ENCODE measurements at places on chromosomes 1 and 21.

DNA sequence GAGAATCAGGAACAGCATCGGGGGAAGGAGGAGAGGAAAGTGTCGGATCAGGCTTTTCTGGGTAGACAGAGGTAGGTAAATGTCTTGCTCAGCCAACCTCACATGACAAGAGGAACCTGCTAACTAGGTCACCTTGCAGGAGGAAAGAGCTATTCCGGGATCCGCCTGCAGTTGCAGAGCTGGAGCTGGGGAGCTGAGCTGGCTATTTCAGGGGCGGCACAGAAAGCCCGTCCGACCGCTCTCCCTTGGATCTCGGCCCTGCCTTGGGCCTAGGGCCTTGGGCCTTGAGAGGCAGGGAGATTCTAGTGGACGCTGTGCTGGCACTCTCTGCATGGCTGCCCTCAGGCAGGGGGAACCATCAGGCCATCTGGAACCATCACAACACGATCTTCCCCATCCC is 56.5 kb upstream of the CTPS1 start:
- DNase-seq, result no peak

DNA sequence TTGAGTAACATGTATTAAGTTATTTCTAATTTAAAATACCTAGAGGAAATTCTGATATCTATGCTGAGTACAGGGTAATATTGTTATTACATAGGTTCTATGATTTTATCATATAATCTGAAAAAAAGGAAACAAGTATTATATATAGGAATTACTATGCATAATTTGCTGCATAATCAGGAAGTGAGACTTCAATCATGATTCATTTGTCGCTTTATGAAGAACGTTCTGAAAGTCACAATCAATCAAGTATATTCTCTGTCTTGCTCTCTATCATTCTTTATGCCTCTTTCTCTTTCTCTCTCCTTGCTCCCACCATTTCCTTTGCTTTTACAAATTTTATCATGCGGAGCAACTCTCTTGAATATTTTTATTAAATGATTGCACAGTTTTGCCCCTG is 1130.3 kb downstream of the PLA2G4A start:
- DNase-seq, result no peak

- no peak for DNase-seq
Measured at GRCh38 chr1:96427616-96428015, 294.0 kb upstream of the PTBP2 start.

GRCh38 chr1:116586741-116587143 is 15.9 kb upstream of the CD58 start:
- DNase-seq, result no peak

DNA sequence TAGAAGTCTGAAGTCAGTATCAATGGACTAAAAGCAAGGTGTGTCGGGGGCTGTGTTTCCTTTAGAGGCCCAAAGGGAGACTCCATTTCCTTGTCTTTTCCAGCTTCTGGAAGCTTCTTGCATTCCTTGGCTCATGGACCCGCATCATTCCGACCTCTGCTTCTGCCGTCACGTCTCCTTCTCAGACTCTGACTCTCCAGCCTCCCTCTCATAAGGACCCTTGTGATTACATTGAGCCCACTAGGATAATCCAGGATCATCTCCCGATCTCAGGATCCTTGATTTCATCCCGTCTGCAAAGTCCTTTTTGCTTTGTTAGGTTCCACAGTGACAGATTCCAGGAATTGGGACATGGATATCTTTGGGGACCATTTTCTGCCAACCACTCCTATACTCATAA is 265.8 kb upstream of the CSF3R start:
- DNase-seq, result no peak

DNA sequence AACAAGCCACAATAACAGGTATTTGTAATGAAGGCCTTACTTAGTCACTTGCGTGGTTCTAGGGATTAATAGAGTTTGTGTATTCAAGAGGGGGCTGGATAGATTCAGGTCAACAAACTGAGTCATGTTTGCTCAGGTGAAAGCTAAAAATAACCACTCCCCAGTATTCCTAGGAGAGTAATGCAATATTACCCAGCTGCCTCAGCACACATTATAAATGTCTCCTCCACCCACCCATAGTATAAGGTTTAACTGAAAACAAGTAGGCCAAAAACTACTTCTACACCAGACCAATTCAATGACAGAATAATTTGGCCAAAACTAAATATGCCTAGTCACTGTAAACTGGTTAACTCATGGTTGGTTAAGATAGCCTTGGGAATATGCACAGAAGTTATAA is 34.4 kb downstream of the WLS start:
- DNase-seq, result no peak

- peak; percentile 27 for DNase-seq
Measured at GRCh38 chr21:30340714-30341573, 3.5 kb upstream of the KRTAP27-1 start.

DNA sequence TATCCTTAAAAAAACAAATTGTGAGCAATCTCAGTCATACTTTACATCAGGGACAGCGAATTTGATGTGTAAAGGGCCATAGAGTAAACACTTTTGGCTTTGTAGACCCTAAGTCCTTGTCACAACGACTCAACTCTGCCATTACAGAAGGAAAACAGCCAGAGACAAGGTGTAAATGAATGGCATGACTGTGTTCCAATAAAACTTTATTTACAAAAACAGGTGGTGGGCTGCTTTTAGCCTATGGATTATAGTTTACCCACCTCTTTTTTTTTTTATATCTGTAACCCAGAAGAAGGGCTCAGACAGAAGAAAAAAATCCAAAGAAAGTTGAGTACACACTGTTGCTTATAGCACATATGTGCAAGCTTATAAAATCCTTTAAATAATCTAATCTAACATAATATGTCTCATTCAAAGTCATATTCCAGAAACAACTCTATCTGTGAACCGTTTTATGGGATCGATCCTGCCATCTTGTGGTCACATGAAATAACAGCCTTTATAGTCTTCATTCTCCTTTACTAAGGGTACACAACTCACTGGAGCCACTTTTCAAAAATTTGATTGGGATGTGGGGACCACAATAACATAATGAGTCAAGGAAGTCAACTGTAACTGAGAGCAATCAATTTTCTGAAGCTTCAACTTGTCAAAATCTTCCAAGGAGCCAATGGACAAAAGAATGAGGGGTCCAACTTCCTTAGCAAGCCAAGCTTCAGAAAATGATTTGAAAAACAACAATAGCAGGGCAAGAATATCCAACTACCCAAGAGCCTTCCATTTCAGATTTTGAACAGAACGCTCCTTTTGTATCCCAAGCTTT is 142.2 kb upstream of the KRTAP19-8 start:
- DNase-seq, result peak; percentile 59

DNA sequence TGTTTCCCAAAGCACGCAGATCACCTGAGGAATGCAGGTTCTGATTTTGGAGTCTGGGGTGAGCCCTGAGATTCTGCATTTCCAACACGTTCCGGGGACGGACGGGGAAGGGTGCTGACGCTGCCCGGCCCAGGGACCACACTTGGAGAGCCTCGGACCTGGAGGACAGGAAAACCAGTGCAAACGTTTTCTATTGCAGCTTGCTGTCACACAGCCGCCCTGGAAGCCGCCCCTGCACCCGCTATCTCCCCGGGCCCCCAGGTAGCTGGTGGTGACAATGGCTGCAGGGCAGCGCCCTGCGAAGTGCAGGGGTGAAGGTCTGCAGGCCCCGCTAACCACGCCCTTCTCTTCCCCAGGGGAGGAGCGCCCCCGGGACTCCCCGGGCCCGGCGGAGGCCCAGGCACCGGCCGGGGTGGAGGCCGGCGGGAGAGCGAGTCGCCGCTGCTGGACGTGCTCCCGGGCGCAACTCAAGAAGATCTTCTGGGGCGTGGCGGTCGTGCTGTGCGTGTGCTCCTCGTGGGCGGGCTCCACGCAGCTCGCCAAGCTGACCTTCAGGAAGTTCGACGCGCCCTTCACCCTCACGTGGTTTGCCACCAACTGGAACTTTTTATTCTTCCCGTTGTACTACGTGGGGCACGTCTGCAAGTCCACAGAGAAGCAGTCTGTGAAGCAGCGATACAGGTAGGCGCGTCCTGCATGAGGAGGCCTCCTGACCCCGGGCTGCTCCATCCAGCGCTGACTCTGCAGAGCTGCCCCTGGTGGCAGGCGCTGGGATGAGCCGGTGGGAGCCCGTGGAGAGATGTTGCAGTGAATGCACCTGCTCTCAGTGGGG is 142.0 kb upstream of the COA6 start:
- no peak for DNase-seq

DNA sequence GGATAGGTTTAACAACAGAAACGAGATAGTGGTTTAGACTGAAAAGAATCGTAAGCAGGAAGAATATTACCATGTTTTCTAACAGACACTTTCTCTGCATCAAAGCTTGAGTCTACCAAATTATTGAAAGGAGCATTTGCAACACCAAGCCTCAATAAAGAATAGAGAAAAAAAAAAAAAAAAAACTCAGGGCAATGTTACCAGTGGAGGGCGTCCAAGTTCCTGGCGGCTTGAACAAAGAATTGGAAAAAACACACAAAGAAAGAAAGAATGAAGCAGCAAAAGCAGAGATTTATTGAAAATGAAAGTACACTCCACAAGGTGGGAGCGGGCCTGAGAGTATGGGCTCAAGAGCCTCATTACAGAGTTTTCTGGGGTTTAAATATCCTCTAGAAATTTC is 686.5 kb upstream of the ADGRL2 start:
- DNase-seq, result no peak

- DNase-seq, result no peak
Measured at GRCh38 chr1:51070011-51070410, 32.0 kb upstream of the C1orf185 start.

- peak; percentile 22 for DNase-seq
Measured at GRCh38 chr1:31587720-31588423, 11.6 kb downstream of the TINAGL1 start.

DNA sequence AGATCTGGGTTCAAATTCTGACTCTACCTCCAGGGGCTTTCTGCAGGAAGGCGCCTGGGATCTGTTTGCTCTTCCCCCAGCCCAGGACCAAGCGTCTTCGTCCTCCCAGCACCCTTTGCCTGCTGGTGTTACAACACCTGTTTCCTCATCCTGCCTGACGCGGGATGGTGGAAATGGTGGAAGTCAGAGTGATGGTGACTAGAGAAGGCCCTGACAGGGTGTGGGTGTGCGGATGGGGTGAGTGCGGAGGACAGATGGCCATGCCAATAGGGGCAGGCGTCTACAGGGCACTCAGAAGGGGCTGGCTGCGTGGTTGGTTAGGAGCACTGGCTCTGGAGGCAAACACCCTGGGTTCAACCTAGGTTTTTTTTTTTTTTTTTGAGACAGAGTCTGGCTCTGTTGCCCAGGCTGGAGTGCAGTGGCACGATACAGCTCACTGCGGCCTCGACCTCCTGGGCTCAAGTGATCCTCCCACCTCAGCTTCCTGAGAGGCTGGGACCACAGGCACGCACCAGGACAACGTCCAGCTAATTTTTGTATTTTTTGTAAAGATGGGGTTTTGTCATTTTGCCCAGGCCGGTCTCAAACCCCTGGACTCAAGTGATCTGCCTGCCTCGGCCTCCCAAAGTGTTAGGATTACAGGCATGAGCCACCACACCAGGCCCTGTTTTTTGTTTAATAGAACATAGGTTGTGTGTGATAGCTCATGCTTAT is 1.5 kb downstream of the THEMIS2 start:
- DNase-seq, result peak; percentile 32

- no peak for DNase-seq
Measured at GRCh38 chr1:52203935-52204625, 62.2 kb downstream of the ZFYVE9 start.

DNA sequence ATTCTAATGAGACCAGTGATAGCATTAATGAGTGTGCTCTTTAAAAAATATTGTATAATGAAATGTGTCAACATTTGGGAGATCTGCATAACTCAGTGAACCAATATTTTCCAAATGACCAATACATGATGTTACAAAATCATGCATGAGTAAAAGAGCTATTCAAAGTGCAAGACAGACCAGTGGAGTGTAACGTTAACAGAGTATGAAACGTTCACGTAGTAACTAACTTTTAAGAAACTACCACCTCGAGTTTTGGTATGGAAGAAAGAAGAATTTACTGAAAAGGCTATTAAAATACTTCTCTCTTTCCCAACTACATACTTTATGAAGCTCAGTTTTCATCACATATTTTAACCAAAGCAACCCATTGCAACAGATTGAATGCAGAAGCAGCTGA is 9.6 kb upstream of the SLC6A9 start:
- DNase-seq, result no peak

DNA sequence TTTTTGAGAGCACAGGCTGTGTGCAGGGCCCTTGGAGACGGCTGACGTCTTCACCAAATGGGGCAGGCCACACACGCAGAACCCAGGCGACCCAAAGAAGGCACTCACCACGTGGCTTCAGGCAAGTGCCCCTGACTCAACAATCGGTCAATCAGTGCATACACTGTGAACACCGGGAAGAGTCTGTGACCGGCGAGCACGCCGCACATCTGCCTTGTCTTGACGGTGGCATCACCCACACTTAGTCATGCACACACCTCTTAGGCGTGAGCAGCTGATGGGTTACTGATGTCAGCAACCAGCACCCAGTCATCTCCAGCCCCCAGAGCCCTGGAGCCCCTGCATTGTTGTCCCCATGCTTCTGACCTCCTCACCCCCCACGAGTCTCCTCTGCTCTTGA is 4.9 kb upstream of the LRRC3 start:
- no peak for DNase-seq

GRCh38 chr1:17970757-17971156 is 136.8 kb upstream of the IGSF21 start:
- DNase-seq, result no peak

GRCh38 chr1:185934476-185935189 is 200.4 kb downstream of the HMCN1 start:
- DNase-seq, result no peak

DNA sequence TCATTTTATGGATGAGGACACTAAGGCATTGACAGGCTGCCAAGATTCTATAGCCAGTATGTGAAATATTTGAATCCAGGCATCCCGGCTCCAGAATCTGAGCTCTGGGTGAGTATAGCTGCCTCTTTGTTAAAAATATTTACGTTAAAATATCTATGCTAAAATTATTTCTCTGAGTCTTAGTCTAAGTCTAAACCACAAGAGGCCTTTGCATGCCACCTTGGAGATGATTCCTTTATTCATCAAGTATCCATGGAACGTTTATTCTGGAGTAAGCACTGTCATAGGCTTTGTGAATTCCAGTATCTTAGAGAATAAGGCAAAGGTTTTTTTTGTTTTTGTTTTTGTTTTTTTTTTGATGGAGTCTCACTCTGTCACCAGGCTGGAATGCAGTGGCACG is 116.4 kb downstream of the GREM2 start:
- DNase-seq, result no peak

GRCh38 chr1:46315669-46316403 is 12.3 kb downstream of the UQCRH start:
- no peak for DNase-seq

DNA sequence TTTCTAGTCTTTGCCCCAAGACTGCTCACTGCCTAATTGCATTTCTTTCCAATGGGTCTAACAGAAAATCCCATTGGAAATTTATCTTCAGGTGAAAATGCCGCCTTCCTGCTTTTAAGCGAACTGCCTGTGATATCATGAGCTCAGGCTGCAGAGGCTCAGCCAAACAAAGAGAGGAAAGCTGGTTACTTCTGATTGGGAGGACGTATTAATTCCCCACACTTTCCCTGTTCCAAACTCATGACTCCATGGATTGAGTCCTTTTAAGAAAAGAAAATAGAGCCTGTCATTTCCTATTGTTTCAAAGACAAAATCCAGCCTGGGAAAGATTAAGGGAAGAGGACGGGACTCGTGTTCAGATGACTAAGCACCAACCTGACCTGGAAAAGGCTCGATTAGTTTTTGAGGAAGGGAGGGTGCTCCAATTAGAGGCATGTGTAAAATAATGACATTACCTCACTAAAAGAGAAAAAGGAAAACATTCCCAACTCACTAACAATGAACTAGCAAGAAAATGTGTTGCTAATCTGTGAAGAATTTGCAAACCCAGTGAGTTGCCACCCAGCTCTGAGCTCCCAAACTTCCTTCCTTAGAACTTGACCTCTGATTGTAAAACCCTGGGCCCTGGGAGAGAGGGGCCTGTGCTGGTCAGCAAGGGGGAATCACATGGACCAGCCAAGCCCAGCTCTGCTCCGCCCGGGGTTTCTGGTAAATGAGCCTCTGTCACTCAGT is 61.2 kb downstream of the TCP10L start:
- no peak for DNase-seq
